Peyer's patch (tissue), 4 donors: ENCODE measurements at places on chromosomes 11 and 22. TPM values are rescaled to one million over a fixed set of nuclear protein-coding genes. Genes with fewer than 3 reads are reported as not detected.

DNA sequence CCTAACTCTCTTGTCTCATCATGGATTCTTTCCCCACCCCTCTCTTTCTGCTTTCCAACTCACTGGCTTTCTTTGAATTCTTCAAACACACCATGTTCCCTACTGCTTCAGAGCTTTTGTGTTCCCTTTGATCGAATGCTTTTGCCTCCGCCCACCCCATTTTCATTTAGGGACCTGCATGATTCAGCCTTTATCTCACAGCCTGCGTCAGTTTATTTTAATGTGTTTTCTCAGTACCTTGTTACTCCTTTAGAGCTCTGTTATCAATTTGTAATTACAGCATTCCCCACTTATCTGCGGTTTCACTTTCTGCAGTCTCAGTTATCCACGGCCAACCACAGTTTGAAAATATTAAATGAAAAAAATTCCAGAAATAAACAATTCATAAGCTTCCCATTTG, 451.3 kb downstream of the METTL15 start:
- no peaks in the 10 kb centered on the region for H3K4me1 ChIP-seq
- H3K27me3 ChIP-seq = no peaks in the 10 kb centered on the region
- no peak overlapping the region for H3K27ac ChIP-seq
- H3K4me3 ChIP-seq = no peak overlapping the region

- no peaks in the 10 kb centered on the region for H3K36me3 ChIP-seq
- H3K4me1 ChIP-seq = no peaks in the 10 kb centered on the region
- no peak overlapping the region for H3K27ac ChIP-seq
- DNase-seq = no peak
Measured at GRCh38 chr11:111259896-111260295, 14.4 kb downstream of the POU2AF2 start.

GRCh38 chr22:17919276-17920144, 104.9 kb downstream of the MICAL3 start:
- no peak for DNase-seq
- no peak overlapping the region for H3K4me3 ChIP-seq
- no peaks in the 10 kb centered on the region for H3K36me3 ChIP-seq
- H3K27me3 ChIP-seq = no peaks in the 10 kb centered on the region

GRCh38 chr11:117973503-117973860, 12.7 kb upstream of the IL10RA start:
- H3K36me3 ChIP-seq = no peaks in the 10 kb centered on the region
- no peak overlapping the region for H3K4me3 ChIP-seq
- H3K27ac ChIP-seq = no peak overlapping the region
- peaks cover 7% of the 10 kb centered on the region for H3K4me1 ChIP-seq

DNA sequence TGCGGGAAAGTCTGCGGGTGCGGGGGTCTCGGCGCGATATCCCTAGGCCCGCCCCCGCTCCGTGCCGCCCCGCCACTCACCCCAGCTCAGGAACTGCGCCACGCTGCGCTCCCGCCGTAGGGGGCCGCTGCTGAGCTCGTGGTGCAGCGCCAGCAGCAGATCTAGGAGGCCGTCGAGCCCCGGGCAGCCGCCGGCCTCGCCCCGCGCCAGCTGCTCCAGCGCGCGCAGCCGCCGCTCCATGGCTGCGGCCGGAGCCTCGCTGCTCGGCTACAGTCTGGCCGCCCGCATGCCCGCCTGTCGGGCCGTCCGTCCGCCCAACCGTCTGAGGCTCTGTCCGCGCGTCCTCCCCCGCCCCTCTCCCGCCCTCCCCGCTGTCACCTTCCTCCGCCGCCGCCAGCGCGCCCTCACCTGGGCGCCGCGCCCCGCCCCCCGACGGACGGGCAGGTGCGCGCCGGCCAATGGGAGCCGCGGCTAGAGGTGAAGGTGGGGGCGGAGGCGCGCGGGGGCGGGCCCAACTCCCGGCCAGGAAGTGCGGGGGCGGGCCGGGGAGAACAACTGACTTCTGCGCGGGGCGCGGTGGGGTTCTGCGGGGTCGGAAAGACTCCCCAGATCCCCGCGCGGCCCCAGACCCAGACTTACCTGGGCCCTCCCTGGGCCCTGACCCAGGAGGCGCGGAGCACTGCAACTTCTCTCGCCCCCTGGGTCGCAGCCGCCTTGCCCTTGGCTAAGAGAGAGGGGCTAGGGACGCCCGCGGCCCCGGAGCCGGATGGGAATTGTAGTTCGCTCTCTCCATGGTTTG, at the start of gene CDC42BPG:
Gene CDC42BPG (minus strand): TSS at position 324 of the 799 bp plus-strand sequence. CDS start 84 bp downstream, at position 240.
- H3K4me1 ChIP-seq = peaks cover 25% of the 10 kb centered on the region
- no peaks in the 10 kb centered on the region for H3K27me3 ChIP-seq
- peak within 1 kb of the TSS; percentile 80 for H3K4me3 ChIP-seq
- H3K36me3 ChIP-seq = no peaks in the 10 kb centered on the region
- peak; percentile 93 for DNase-seq

GRCh38 chr22:46280999-46281623, 13.3 kb downstream of the TTC38 start:
- H3K4me3 ChIP-seq = no peak overlapping the region
- DNase-seq = peak; percentile 80
- H3K4me1 ChIP-seq = peaks cover 11% of the 10 kb centered on the region
- H3K36me3 ChIP-seq = peaks cover 98% of the 10 kb centered on the region

DNA sequence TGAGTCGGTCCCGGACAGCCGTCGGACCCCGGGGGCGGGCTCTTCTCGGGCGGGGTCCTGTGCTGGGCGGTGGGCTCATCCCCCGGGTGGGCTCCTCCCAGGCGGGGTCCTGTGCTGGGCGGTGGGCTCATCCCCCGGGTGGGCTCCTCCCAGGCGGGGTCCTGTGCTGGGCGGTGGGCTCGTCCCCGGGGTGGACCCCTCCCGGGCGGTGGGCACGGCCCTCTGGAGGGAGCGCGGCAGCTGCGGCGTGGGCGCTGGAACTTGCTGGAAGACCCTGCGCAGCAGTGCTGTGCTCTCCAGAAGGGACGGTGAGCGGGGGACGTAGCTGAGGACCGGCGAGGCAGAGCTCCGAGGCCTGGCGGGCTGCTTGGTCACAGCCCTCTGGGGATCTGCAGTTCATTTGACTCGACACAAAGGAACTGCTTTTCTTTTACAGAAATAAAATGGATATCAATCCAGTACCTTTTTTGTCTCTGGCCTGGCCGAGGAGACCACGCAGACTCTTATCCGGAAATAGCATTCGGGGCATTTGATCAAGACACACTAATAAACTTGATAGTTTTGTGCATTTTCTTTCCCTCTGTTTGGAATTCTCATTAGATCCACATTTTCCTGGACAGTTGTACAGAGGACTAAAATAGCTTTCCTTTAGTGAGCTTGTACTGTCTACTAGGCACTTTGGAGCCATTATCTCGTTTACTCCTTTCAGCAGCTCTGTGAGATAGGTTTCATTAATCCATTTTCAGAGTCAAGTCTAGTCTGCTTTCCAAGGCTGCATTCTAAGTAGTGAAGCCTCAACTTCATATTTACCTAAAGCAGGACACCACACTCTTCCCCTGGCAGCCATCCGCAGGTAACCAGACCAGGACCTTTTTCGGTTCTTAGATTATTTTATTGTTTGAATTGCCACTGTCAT, 812 bp downstream of the JAM3 start:
- peak overlapping the region; percentile 70 for H3K27ac ChIP-seq
- no peaks in the 10 kb centered on the region for H3K36me3 ChIP-seq
- no peaks in the 10 kb centered on the region for H3K27me3 ChIP-seq

GRCh38 chr22:27269751-27270543, 531.6 kb downstream of the MN1 start:
- H3K27me3 ChIP-seq = no peaks in the 10 kb centered on the region
- no peaks in the 10 kb centered on the region for H3K4me1 ChIP-seq
- no peak for DNase-seq
- no peaks in the 10 kb centered on the region for H3K36me3 ChIP-seq

- no peaks in the 10 kb centered on the region for H3K36me3 ChIP-seq
- DNase-seq = no peak
- H3K4me3 ChIP-seq = no peak overlapping the region
- no peaks in the 10 kb centered on the region for H3K27me3 ChIP-seq
- no peaks in the 10 kb centered on the region for H3K4me1 ChIP-seq
- H3K27ac ChIP-seq = no peak overlapping the region
Measured at GRCh38 chr11:123386796-123387510, 43.1 kb upstream of the GRAMD1B start.

- no peaks in the 10 kb centered on the region for H3K36me3 ChIP-seq
- DNase-seq = no peak
- H3K27me3 ChIP-seq = no peaks in the 10 kb centered on the region
Measured at GRCh38 chr11:61327669-61328071, 5.2 kb downstream of the DDB1 start.

- H3K27ac ChIP-seq = no peak overlapping the region
- H3K4me1 ChIP-seq = no peaks in the 10 kb centered on the region
- H3K36me3 ChIP-seq = peaks cover 57% of the 10 kb centered on the region
- no peak overlapping the region for H3K4me3 ChIP-seq
- no peaks in the 10 kb centered on the region for H3K27me3 ChIP-seq
- DNase-seq = no peak
Measured at GRCh38 chr11:73929388-73929787, 21.4 kb upstream of the DNAJB13 start.

DNA sequence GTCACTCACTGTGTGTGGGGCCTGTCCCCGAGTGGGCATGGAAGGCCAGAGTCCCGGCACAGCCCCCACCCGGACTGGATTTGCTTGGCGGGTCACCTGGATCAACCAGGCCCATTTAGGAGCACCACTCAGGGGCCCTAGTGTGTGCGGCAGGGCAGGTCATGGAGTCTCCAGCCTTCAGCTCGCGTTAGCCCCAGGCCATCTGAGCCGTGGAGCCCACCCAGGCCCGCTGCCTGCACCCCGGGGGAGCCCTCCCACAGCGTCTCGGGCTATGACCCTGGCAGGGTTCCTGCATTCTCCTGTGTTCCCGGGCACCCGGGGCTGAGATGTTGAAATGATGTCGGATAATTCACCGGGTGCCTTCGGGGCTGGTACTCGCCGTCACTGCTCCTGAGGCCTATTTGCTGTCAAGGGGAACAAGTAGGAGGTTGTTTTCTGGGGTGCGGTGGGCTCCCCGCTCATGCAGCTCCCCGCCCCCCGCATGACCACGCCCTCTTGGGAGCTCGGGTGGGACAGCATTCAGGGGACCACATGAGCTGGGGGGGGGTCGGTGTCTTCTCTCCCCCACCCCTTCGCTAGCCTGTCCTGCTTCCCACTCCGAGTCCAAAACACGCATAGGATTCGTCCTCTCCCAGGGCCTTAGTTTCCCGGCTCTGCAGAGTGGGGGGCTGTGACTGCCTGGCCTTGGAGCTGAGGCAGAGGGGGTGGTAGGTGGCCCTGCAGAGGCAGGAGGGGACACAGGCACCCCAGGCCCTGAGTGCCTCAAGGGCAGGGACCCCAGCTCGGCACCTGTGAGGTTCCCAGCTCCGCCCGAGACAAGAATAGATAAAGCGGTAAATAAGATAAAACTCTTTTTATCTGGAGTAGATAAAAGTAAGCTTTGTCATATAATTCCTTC, 77.2 kb downstream of the KCNQ1 start:
- no peaks in the 10 kb centered on the region for H3K27me3 ChIP-seq
- H3K27ac ChIP-seq = no peak overlapping the region
- peaks cover 15% of the 10 kb centered on the region for H3K4me1 ChIP-seq
- DNase-seq = peak; percentile 44
- no peak overlapping the region for H3K4me3 ChIP-seq

DNA sequence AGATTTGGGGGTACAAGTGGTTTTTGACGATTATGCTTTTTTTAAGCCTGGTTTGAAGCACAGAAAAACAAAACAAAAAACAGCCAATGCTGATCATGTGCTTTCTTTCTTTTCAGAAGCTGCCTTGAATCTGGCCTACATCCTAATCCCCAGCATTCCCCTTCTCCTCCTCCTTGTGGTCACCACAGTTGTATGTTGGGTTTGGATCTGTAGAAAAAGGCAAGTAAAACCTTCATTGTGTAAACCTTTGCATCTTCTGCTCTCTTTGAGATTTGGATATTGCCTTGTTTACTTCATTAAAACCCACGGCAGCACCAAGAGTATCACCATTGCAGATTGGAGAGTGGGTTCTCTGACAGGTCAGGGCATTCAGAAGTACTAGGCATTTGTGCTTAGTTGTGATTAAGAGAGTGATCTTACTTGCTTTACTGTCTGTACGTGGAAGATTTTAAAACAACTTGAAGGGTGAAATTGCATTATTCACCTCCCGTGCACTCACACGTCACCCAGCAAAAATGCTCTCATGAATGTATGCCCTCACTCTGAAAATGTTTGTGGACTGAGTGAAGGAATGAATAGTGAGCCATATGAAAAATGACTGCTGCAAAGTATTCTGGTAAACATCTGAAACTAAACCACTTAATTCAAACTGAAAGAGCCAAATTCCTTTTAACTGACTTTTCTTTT, 17.0 kb downstream of the LAYN start:
- H3K27ac ChIP-seq = peak overlapping the region; percentile 49
- H3K36me3 ChIP-seq = no peaks in the 10 kb centered on the region
- H3K27me3 ChIP-seq = no peaks in the 10 kb centered on the region
- H3K4me1 ChIP-seq = no peaks in the 10 kb centered on the region
- DNase-seq = no peak
- H3K4me3 ChIP-seq = no peak overlapping the region

GRCh38 chr11:128509621-128510389, 77.6 kb downstream of the ETS1 start:
- no peak for DNase-seq
- peak overlapping the region; percentile 98 for H3K27ac ChIP-seq
- H3K4me3 ChIP-seq = no peak overlapping the region
- peaks cover 21% of the 10 kb centered on the region for H3K4me1 ChIP-seq

DNA sequence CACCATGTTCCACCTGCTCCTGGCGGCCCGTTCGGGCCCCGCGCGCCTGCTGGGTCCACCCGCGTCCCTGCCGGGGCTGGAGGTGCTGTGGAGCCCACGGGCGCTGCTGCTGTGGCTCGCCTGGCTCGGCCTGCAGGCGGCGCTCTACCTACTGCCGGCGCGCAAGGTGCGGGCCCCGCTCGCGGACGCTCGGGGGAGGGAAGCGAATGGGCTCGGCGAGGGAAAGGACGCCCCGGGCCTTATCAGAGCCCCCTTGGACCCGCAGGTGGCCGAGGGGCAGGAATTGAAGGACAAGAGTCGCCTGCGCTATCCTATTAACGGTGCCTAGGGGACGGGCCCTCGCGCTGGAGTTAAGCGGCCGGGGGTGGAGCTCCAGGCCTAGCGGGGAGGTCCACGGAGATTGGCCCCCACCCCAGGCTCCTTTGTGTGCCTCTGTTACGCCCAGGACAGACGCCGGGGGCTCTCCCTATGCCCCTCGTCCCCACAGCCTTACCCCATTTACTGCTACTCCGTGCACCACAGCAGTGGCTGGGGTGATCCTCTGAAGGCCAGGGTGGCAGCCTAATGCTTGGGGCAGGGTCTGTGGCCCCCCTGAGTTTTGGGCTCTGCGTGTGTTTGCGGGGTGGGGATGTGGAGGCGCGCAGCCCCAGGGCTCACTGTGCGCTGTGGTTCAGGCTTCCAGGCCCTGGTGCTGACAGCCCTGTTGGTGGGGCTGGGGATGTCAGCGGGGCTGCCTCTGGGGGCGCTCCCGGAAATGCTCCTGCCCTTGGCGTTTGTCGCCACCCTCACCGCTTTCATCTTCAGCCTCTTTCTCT, 1.1 kb downstream of the TM7SF2 start:
- H3K27ac ChIP-seq = peak overlapping the region; percentile 67
- H3K36me3 ChIP-seq = peaks cover 20% of the 10 kb centered on the region
- DNase-seq = peak; percentile 75
- H3K27me3 ChIP-seq = no peaks in the 10 kb centered on the region
- H3K4me3 ChIP-seq = peak overlapping the region; percentile 59

CD44 gene
- total RNA-seq = 71.6 TPM

ANKK1 gene
- 3.3 TPM for total RNA-seq

SCYL1 gene
- total RNA-seq = 73.6 TPM

MS4A6E gene
- not detected for total RNA-seq

RFPL1 gene
- not detected for total RNA-seq
